ENCODE measurements at places on chromosomes 12 and 14.

DNA sequence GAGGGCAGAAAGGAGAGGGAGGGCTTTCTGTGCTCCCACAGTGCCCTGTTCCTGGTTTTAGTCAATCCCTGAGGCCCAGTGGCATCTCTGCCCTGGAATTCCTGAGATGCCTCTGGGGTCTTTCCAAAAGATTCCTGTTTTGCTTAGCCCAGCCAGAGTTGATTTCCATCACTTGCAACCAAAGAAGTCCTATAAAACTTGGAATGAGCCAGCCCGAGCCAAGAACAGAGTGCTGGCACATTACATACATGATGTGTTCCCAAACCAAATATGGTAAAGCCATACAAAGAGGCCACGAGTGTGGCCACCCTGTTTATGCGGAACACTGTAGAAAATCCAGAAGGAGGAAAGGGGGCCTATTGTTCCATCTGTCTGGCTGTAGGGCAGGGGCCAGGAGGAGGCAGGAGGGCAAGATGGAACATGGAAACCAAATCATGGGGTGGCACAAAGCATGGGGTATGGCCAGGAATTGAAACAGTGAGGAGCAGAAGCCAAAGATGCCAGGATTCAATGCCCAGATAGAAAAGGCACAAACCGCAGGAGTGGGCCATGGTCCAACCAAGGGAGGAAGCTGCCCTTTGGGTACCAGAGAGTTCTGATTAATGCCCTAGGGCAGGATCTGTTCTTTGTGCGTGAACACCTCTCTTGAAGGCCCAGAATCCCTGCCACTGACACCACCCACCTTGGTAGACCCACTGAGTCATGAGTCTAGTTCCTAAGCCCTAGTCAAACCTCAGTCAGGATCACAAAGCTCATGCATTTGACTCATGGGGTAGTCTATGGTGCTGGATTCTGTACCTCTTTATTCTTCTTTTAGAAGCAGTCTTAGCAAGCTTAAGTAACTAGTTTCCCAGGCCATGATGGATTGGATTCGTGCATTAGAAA is 75.2 kb downstream of the LRRC74A start:
- DNase-seq, result no peak

DNA sequence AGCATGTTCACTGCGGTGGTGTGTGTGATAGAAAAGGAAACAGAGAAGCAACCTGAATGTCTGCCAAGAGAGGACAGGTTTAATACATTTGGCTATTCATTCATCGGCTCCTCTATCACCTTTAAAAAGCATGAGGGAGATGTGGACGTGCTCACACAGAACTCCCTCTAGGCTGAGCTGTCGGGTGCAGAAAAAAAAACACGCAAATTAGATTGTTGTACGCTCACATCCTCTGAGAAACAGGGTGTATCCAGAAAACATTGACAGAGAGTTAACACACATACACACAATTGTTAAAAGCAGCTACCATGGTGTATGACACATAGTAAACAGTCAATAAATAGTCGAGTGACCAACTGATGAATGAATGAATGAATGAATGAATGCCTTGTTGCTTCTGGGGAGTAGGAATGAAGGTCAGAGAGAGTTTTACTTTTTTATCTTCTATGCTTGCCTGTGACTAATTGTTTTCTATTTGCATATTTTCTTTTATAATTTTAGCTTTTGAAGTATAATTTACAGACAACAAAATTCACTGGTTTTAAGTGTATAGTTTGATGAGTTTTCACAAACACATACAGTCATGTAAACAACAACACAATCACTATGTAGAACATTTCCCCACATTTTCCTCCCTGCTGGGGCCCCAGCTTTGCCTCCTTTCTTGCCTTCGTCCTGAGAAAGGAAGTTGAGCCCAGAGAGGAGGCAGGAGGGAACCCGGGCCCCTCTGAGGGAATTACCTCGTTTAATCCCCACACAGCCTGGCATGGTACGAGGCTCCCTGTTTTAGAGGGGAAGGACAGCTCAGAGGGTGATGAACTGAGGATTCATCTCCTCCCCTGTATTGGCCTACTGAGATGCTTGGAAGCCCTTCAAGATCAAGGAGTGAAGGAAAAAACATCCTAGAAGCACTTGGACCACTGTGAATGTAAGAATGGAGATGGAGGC is 19.7 kb upstream of the FAM222A start:
- no peak for DNase-seq

DNA sequence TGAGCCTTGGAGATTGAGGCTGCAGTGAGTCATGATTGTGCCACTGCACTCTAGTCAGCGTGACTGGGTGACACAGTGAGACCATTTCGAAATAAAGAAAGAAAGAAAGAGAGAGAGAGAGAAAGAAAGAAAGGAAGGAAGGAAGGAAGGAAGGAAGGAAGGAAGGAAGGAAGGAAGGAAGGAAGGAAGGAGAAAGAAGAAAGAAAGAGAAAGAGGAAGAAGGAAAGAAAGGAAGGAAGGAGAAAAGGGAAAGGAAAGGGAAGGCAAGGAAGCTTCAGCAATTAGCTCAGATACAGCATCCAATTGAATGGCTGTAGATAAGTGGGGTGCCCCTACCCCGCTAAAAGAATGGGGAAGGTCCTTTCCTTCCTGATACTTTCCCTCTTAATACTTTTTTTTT is 9.5 kb upstream of the NAA30 start:
- DNase-seq, result no peak

DNA sequence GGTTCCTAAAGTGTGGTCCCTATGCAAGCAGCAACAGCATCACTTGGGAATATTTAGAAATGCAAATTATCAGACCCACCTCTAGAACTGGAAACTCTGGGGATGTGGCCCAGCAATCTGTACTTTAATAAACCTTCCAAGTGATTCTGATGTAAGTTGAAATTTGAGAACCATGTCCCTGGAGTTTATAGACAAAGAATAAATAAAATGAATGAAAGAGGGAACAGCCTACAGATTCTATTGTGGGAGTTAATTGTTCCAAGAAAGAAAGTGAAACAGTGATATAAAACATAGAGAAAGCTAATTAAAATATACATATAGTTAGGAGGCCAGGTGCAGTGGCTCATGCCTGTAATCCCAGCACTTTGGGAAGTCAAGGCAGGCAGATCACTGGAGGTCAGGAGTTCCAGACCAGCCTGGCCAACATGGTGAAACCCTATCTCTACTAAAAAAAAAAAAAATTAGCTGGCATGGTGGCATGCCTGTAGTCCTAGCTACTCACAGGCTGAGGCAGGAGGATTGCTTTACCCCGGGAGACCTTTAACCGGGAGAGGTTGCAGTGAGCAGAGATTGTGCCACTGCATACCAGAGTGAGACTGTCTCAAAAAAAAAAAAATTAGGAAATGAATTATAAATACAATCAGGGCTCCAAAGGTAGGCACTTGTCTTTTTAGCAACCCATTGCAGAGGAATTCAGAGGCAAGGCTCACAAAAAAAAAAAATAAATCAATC is 507.5 kb downstream of the NAV3 start:
- DNase-seq, result no peak

GRCh38 chr14:21093769-21094681 is 4.4 kb downstream of the ZNF219 start:
- no peak for DNase-seq

GRCh38 chr14:22600027-22600426 is 1.9 kb downstream of the ABHD4 start:
- no peak for DNase-seq

GRCh38 chr12:123843912-123844748 is 82.0 kb downstream of the DNAH10 start:
- DNase-seq, result no peak

DNA sequence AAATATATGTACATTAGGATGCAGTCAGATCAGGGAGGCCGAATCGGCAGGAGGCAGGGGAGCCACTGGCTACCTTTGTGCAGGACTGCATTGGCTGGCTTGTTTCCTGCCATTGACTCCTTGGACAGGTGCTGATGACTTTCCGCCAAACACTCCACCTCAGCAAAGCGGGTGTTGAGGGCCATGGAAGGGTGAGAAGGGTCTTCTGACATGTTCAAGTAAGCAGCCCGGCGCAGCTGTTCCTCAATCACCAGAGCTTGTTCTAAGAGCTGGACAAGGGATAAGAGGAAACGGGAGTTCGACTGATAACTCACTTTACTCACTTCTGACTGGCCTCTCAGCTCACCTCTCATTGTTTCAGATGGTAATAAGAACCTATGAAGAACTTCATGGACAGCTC is 4.9 kb upstream of the NOP2 start:
- DNase-seq, result no peak

GRCh38 chr14:65723348-65723747 is 310.8 kb downstream of the FUT8 start:
- no peak for DNase-seq

- DNase-seq, result no peak
These were observed 556 bp downstream of the PHETA1 start for GRCh38 chr12:111368291-111368787.

DNA sequence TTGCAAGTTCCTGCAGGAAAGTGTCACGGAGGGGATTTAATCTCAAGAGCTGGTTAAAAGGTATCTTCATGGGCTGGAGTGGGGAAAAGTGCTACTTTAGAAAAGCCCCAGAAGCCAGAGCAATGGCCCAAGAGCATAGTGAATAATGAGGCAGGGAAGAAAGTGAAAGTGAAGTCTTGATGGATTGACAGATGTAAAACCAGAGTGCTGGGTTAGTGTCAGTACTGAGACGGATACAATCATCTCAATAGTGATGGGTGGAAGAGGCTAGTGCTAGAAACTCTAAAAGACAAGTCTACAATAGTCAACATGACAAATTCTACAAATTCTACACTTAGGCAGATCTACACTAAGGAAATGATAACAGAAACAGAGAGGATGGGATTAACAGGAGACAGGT is 68.1 kb downstream of the CIT start:
- DNase-seq, result no peak

GRCh38 chr14:65414961-65415589 is 2.5 kb downstream of the FUT8 start:
- peak; percentile 59 for DNase-seq

GRCh38 chr12:45601390-45601789 is 128.1 kb upstream of the ARID2 start:
- no peak for DNase-seq

- DNase-seq, result no peak
These were observed 56.0 kb downstream of the ISCA2 start for GRCh38 chr14:74549588-74549987.

DNA sequence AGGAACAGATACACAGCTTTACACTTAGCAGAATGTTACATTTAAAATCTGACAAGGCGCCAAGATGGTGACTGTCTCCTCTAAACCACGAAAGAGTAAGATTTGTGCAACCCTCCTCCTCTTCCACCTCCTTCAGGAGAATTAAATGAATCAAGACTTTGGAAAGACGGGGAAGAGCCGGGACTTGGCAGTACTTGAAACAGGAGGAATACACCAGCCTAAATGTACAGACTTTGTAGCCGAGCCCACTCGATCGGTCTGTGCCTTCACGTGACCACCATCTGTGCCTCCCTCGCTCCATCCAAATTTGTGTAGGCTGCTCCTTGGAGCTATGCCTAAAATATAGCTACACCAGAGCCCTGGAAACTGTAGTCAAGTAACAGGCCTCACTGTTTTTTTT is 38.3 kb downstream of the SSPN start:
- DNase-seq, result no peak

DNA sequence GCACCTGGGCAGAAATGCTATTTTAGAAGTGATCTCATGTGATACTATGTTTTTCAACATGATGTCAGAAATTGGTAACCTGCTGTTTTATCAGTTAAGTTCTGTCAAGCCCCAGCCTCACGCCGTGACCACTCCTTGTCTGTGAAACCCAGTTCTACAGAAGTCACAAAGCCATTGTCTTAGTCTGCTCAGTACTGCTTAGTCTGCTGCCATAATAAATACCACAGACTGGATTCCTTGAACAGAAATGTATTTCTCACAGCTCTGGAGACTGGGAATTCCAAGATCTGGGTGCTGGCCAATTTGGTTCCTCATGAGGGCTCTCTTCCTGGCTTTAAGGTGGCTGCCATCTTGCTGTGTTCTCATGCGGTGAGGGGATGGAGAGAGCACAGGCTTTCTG is 176.9 kb downstream of the PRKCH start:
- no peak for DNase-seq

- no peak for DNase-seq
These were observed 140.6 kb upstream of the PLEKHG7 start for GRCh38 chr12:92562063-92562734.

DNA sequence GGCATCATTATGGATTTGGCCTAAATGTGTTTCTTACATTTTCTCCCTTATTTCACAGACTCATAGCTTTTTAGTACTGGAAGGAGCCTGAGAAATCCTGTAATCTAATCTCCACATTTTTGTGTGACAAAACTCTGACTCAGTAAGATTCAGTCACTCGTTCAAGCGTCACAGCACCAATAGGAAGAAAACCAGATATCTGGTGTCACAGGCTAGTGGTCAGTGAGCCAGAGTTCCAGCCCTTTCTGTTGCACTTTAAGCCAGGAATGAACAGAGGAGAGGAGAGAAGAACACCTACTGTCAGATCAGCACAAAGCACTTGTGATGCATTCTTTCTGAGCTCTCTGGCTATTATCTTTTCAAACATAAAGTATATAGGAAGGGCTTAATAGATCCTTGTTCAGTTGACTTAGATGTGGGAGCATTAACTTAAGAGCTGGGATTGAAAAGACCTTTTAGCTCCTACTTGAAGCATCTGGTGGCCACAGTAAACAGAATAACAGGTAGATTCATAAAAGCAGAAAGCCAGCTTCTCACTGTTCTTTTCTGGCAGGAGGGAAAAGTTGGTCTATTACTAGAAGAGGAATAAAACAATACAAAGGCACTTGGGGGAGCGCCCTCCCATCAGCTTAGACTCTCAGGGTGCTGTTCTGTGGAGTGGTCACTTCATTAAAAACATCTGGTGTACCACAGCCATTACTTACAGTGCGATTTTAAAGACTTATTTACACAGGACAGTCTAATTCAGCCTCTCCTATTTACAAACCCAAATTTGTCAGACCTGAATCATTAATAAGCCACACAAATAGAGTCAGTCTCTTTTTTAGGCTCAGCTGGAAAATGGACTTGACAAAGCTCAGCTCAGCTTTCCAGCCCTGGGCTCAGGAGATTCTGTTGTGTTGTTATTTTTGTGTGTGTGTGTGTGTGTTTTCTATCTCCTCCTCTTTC is 12.2 kb upstream of the NID2 start:
- DNase-seq, result no peak

GRCh38 chr14:73842201-73842600 is 9.4 kb upstream of the PTGR2 start:
- no peak for DNase-seq

- no peak for DNase-seq
These were observed 244.7 kb downstream of the KCNH5 start for GRCh38 chr14:62800577-62800976.

DNA sequence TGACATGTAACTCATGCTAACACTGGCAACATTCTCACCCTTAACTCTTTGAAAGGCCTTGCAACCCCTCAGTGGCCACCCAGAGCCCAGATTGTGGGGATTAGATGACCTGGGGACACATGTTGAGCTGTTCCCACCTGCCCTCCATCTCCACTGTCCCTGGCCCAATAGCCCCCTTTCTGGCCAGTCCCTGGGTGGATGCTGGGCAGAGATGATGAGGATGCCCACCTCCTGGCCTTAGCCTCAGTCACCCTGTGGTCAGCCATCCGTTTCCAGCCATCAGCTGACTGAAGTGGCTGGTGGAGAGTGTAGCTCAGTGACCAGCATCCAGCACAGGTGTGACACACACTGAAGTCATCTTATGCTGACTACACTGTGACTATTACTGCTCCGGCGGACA is 4.7 kb downstream of the ANHX start:
- DNase-seq, result no peak
